Stimulated activated CD4-positive, alpha-beta T cell treated with anti-CD3 and anti-CD28 coated beads, Interleukin-12 subunit alpha, Interleukin-12 subunit beta, amount 100 ng/mL, for 24 hours (primary cell): ENCODE measurements at places on chromosomes 5 and 9.

- no peak for DNase-seq
Observed at GRCh38 chr9:93193388-93194220, 9.7 kb downstream of the WNK2 start.

GRCh38 chr9:122307925-122308324, 43.2 kb downstream of the MRRF start:
- no peak for DNase-seq

DNA sequence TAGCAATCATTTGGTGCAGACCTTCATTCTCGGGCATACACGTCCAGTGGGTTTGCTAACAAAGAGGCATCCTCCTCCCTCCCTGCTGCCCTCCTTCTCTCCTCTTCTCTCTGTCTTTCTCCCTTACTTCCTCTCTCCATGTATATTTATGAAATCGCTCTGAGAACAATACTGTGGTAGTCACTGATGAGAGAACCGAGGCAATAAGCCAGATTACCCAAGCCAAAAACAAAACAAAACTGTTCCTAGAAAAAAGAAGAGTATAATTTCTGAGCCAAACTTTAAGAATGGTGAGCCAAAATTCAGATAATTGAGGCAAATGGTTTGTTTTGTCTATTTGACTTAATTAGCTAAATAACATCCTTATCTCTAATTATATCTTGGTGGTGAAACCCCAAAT, 15.8 kb upstream of the HMHB1 start:
- no peak for DNase-seq

DNA sequence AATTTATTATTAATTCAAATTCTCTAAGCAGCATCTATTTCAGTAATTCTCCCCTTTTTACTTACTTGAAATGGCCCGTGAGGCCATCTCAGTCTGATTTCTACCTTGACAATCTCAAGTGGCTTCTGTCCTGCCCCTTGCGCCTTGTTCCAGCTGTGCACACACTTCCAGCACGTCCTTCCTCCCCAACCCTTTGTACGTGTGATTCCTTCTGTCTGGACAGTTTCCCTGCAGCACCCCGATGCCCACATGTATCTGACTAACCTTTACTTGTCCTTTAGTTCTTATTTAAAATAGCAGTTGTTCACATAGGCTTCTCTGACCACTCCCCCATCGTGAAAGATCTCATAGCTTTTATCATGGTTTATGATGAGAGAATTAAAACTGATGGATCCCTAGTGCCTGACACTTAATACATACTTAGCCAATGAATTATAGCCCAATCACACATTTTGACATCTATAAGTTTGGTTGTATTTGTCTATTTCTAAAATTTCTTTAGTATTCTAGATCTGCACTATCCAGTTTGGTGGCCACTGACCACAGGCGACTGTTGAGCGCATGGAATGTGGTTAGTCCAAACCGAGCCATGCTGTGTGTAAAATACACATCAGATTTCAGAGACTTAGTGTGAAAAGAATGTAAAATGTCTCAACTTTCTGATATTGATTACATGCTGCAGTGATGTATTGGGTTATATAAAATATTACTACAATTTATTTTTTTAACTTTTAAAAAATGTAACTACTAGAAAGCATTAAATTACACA, 14.3 kb downstream of the ZBTB34 start:
- DNase-seq: no peak

DNA sequence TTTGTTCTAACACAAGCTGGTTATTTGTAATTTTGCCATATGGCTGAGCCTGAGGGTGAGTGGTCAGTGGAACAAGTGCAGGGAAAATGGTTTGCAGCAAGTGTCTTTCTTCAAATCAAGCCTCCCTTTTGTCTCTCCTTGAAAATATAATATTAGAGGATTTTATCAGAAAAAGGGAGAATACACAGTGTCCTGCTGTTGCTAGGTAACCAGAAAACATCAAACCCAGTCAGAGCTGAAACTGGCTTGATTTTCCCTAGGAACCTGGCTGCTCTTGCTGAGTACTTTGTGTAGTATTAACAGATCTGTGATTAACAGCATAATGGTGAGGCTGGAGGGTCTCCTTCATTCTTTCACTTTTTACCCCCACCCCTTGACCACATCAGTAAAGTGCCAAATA, 314.0 kb downstream of the ARHGEF28 start:
- DNase-seq: no peak

DNA sequence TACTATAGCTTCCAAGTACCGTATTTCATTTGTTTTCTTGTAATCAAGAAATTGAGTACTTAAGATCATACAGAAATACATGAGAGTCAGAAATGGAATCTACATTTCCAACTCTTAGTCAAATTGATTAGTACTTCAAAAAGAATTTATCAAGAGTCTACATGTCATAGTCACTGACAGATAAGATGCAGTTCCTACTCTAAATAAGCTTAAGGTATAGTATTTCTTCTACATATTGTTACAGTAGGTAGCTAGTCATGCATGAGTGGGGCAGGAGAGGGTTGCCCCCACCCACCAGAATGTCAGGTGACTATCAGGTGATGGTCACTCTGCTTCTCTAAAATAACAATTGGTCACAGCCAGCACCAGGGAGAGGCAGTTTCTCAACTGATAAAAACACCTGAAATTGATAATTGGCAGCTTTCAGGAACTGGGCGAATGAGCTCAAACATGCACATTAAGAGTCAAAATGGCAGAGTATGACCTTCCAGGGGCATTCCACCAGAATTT, 2.9 kb downstream of the BAAT start:
- DNase-seq: no peak

DNA sequence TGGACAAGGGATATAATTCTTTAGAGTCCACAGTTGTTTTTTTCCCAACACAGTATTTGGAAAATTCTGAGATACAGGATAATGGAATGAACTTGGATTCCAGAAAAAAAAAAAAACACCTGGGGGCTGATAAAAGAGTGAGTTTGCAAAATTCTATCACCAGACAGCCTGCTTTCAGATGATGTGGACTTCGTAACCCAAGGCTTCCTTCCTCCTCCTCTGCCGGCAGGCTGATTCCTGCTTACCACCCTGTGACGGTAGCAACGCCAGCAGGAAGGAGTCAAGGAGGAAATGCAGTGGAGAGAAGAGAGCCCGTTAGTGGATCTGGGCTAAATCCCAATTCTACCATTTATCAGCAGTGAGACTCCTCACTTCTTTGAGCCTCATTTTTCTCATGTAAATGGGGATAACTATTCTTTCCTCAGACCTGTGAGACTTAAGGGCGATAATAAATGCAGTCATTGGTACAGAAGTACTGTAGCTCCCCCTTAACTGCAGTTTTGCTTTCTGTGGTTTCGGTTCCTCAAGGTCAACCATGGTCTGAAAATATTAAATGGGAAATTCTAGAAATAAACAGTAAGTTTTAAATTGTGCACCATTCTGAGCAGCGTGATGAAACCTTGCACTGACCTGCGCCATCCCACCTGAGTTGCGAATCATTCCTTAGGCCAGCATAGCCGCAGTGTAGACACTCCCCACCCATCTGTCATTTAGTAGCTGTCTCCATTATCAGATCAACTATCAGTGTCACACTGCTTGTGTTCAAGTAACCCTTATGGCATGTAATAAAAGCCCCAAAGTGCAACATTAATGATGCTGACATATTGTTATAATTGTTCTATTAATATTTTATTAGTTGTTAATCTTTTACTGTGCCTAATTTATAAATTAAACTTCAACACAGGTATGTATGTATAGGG, 71.4 kb downstream of the DCP2 start:
- DNase-seq: no peak

GRCh38 chr5:38347040-38347763, 88.8 kb downstream of the EGFLAM start:
- DNase-seq: no peak

- DNase-seq: no peak
Observed at GRCh38 chr9:26956860-26957233, 635 bp downstream of the IFT74 start.

GRCh38 chr5:94209774-94210355, 408.5 kb downstream of the KIAA0825 start:
- no peak for DNase-seq

GRCh38 chr5:175201393-175201792, 242.6 kb downstream of the DRD1 start:
- DNase-seq: no peak

GRCh38 chr5:141494761-141495452, 6.0 kb downstream of the PCDHGC5 start:
- DNase-seq: no peak

GRCh38 chr9:4717815-4718214, 23.2 kb downstream of the AK3 start:
- no peak for DNase-seq

- no peak for DNase-seq
Observed at GRCh38 chr5:181263633-181264032, 2.7 kb upstream of the TRIM52 start.

- DNase-seq: no peak
Observed at GRCh38 chr9:105711867-105712266, 17.5 kb downstream of the TMEM38B start.

DNA sequence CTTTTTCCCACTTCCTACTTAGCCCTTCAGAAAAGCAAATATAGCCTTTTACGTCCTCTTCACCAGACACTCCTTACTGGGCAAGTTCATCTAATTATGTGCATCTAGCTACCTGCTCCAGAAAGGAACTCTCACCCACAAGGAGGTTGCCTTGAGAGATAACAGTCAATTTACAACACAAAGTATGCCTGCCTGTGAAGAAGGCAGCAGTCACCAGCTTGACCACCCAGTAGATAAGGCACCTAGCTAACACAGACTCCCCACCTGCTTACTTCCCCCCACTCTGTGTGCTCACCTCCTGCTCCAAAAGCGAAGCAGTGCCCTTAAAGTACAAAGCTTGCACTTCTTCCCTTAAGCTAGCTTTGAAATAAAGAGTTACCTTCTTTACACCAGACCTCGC, 111.7 kb upstream of the MRPS30 start:
- DNase-seq: no peak

DNA sequence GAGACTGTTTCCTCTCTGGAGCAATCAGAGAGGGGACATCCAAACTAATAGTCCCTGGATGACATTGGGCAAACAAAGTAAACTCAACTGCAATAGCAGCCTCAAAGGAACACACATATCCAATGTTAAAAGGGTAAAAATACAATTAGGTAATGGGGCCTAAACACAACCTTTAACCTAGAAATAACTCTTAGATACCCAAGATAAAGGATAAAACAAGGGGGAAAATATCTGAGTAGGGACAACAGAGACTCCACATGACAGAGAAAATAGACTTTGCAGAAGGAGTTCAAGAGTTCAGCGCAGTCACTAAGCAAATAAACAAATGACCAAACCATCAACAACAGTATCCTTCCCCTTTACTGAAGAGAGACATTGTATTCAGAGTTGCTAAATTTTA, 149.3 kb downstream of the FBXO4 start:
- DNase-seq: no peak

GRCh38 chr9:93258818-93259489, 75.0 kb downstream of the WNK2 start:
- no peak for DNase-seq

DNA sequence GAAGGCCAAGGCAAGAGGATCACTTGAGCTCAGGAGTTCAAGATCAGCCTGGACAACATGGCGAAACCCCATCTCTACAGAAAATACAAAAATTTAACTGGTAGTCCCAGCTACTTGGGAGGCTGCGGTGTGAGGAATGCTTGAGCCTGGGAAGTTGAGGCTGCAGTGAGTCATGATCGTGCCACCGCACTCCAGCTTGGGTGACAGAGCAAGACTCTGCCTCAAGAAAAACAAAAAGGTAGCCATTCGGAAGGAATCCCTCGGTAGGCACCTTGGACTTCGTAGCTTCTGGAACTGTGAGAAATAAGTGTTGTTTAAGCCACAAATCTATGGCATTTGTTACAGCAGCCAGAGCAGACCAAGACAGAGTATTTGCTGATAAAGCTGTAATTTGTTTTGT, 174.2 kb downstream of the DCP2 start:
- no peak for DNase-seq

DNA sequence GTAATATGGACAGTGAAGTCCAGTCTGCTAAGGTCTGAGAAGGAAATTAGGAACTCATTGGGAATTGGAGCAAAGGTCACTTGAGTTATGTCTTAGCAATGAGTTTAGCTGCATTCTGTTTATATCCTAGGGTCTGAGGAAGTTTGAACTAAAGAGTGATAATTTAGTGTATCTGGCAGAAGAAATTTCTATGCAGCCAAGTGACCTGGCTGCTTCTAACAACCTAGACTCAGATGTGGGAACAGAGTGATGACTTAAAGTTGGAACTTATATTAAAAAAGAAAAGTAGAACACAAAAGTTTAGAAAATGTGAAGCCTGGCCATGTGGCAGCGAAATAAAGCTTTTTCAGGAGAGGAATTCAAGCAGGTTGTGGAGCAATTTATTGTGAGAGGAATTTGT, 106.2 kb downstream of the PRDM9 start:
- no peak for DNase-seq

DNA sequence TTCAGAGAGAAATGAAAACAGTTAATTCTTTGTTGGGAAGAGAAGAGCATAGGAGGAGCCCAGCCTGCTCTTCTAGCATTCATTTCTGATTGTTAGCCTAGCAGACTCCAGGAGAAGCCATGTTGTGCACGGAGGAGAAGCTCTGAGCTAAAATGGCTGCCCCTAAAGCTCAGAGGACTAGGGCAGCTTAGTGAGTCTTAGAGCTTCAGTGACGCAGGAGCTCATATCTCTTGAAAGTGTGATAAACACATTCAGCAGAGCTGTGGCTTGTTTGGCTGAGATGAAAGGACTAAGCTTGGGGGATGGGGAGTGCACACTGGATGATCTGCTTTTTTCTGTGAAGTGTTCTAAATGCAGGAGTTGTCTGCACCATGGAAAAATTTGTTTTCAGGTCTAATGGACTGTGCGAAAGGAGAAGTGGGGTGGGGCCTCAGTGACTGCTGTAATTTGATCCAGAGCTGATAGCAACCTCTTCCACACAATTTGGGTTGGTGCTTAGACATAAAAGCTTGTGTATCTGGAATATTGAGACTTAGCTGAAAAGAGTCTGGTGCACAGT, 58.5 kb downstream of the ZNF462 start:
- no peak for DNase-seq

DNA sequence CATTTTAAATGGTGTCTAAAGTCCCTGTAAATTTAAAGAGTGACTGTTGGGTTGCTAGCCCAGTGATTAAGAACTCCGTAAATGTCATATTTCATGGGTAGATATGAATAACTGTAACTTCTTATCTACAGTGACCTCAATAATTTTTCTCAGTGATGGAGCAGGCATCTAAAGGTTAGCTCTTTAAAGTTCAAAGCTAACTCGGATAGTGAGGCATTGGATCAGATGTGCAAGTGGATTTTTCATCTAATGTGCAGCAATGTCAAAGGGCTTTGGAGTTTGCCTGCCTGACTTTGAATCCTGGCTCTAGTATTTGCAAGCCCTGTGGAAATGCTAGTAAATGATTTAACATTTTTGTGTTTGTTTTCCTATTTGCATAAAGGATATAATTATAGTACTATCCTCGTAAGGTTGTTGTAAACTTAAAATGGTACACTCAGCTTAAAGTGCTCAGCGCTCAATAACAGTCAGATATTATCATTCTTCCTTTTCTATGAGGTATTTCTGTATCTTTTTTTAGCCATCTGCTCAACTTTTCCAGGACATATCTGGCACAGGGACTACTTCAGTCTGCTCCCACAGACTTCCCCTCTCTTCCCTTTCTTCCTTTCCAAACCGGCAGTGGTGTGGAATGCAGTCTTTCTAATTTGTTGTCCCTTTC, 163.7 kb upstream of the ELL2 start:
- no peak for DNase-seq
